ENCODE measurements at places on chromosomes 1 and 21.

GRCh38 chr21:45407629-45408247 lies 2.8 kb downstream of the COL18A1 start:
- DNase-seq = no peak

GRCh38 chr1:217369271-217369981 lies 261.5 kb downstream of the GPATCH2 start:
- no peak for DNase-seq

- DNase-seq = no peak
Measured at GRCh38 chr1:238248356-238248755, 357.6 kb upstream of the ZP4 start.

DNA sequence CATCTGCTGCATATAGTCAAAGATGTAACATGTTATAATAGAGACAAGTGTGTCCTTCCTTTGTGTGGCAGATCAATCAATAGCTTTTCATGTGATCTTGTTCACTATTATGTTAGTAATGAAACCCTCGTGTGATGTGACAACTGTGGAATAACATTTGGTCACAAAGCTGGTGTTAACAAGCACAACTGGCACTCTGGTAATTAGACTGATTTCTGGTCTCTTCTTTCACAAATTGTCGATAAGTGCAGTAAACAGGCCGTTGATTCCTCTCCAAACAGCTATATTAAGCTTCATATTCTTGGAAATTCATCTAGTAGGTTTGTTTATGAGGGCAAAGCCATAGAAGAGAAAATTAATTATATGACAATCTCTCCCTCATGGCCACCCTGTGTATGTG lies 616.7 kb upstream of the PTBP2 start:
- no peak for DNase-seq

- no peak for DNase-seq
Measured at GRCh38 chr1:9960706-9961562, 17.7 kb downstream of the NMNAT1 start.

GRCh38 chr1:30727824-30728223 lies 4.4 kb upstream of the MATN1 start:
- no peak for DNase-seq

All from Ammon's horn (tissue), 1 donor.